ENCODE measurements at places on chromosomes 7 and 10.

DNA sequence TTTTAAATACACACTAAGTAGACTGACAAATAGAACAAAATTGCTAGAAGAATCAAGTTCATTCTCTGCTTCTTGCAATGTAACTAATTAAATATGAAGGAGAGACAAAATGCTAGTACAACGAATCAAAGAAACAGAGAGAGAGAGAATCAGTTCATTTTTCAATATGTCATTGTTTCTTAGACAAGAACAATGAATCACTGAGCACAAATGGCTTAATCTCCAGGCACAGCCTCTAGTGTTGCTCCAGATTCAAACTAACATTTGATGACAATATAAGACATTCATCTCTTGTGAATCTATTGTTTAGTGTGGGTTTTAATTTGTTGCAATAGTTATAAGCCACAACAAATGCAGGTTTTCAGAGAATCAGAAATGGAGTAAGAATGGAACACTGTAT, 357.4 kb upstream of the TMEM229A start:
- no peak for DNase-seq

DNA sequence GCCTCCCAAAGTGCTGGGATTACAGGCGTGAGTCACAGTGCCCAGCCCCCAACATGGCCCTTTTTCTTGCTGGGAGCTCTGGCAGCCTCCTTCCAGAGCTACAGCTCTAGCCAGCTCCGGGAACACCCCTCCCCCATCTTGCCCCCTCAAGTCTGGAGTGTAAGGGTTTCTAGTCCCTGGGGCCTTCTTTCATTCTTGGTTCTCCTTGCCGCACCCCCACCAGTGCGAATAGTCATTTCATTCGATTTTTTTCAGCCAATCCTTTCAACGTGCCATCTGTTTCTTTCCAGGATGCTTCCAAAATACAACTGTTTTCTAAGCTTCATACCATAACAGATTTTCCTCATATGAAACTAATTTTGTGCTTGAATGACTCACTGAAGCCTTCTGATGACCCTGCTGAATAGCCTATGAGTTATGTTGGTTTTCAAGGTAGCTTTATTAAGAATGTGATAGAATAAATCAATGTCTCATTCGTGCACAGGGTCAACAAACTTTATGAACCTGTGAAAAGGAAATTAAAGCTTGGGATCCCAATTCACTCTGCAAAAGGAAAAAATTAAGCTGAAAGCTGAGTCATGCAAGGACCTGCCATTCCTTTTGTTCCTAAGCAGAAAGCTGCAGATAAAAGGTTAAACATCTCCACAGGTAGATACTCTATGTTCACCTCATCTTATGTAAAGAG, 38.6 kb downstream of the CDC14C start:
- DNase-seq: no peak

DNA sequence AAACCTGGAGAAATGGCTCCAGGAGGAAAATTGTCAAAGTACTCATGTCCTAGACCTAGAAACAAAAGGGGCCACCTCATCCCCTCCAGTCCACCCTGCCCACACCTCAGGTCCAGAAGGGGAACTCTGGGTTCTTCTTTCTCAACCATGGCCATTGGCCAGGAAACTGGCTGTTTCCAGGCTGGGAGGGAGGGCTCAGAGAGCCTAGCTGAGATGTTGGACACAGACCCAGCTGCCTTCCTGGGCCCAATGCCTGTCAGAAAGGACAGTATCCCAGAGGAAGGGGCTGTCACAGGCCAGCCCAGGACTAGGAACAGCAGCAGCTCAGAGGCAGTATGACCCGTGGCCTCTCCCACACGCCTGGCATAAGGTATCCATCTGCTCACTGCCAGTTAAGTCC, 9.6 kb downstream of the GRID1 start:
- DNase-seq: no peak

GRCh38 chr10:94315024-94315451, 47.7 kb downstream of the NOC3L start:
- no peak for DNase-seq

DNA sequence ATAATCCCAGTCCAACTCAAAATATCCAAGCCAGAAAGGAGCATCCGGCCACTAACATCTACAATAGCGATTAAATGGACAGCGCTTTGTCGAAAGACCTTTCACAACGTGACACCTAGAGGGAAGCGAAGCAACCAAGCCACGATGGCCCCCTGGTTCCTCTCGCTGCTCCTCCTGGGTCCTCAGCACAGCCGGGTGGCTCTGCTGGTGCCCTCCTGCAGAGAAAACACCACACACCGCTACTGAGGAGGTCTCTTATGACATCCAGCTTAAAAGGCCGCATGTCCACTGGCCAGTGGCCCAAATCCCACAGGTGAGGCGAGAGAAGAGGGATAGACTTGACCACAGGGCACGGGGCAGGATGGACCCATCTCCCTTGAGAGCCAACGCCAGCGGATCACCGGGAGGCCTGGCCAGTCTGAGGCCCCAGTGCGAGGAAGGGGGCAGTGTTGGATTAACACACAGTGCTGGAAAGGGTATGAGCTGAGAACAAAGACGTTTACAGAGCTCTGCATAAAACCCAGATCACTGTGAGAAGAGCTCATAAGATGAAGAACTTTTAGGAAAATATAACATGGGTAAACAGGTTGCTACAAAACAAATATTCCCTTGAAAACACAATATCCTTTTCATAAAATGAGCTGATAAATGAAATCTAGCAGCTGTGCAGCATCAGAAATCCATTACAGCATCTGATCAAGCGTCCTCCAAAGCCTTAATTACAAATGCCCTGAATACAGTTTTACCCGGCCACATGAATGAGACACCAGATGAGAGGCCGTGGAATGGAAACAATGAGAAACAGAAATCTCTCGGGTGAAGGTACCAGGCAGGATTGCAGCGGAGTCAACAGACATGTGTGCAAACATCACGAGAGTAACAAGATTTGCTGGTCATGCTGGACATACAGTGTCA, 236.7 kb downstream of the DIP2C start:
- no peak for DNase-seq

DNA sequence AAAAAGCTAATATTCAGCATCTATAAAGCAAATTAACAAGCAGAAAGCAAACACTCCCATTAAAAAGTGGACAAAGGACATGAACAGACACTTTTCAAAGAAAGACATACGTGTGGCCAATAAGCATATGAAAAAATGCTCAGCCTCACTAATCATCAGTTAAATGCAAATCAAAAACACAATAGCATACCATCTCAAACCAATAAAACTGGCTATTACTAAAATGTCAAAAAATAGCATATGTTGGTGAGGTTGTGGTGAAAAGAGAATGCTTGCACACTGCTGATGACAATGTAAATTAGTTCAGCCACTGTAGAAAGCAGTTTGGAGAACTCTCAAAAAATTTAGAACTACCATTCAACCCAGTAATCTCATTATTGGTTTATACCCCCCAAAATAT, 284.6 kb upstream of the KCND2 start:
- no peak for DNase-seq

DNA sequence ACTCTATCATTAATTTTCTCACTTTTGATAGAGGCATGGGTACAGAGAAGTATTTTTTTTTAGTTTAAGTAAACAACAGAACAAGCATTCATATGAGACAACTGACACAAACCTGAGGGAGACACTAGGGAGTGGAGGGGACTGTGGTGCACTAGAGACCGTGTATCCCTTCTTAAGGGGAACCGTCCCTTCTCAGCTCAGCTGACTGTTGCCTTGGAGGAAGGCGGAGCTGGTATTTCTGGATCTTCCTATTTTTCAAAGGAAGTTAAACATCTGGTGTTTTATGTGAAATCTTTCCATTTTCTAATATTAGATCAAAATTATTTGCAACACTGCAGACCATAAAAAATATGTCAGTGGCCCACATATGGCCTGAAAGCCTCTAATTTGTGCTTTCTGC, 113.6 kb upstream of the MACROH2A2 start:
- DNase-seq: no peak

All from bone marrow (tissue), 2 donors.